ENCODE measurements at places on chromosomes 16 and 17.

- DNase-seq = no peak
Measured at GRCh38 chr17:63445065-63445464, 1.0 kb downstream of the CYB561 start.

DNA sequence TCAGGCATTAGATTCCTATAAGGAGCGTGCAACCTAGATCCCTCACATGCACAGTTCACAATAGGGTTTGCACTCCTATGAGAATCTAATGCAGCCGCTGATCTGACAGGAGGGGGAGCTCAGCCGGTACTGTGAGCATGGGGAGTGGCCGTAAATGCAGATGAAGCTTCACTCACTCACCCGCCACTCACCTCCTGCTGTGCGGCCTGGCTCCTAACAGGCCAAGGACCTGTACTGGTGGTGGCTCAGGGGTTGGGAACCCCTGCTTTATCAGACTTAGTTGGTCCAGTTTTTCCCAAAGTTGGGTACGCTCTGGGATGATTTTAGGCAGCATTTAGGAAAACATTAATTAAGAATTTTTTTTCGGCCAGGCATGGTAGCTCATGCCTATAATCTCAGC is 103.8 kb downstream of the MARF1 start:
- no peak for DNase-seq

- DNase-seq = peak; percentile 62
Measured at GRCh38 chr17:30363715-30364202, 15.0 kb upstream of the CPD start.

DNA sequence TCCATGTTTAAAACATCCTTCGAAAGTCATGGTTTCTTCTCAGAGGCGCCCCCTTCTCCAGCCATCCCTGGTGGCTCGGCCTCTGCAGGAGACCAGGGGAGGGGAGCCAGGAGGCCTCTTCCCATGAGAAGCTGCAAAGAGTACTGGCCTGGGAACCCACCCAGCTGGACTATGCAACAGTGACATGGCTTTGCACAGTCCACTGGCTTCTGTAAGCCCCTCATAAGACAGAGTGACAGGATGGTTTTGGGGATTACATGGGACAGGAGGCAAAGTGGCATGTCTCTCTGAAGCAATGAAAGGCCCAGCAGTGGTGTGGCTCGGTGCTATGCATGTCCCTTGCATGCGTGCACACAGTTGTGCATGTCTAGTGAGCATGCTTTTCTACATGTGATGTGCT is 99.5 kb downstream of the C16orf78 start:
- no peak for DNase-seq

DNA sequence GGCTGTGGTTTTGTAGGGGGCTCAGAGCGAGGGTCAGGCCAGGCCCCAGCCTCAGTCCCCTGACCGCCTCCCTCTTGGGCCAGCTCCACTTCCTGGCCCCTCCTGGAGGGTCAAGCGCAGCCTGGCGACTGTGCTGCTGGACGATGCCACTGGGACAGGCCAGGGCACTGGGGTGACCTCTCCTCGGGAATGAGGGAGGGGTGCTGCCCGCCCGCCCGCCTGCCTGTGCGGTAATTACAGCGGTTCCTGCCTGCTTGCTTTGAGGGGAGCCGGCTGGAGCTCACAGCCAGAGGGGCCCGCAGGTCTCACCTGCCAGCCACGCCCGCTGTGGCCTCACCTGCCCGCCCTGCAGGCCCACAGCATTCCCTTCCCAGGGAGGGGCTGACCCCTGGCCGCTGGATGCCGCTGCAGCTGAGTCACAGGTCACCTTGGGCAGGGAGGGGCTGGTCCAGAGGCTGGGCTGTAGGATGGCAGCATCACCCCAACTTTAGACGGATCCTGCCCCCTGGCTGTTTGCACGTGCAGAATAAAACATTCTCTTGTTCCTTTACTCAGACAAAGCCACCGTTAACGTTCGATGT is 76.7 kb upstream of the CBX4 start:
- no peak for DNase-seq

DNA sequence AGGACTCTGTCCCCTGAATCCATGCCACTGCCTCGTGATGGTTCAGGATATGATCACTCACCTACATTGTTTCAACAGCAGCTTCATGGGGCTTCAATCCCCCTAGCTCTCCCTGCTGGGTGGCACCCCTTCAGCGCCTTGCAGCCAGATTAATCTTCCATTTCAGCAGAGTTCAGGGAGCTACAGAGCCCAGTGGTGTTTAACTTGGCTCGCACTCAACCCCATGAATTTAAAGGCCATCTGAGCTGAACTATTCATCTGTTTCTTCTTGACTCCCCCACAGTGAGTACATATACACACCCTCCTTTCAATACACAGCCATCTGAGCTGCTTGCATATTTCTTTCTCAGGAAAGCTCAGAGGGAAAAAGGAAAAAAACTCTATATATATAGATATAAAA is 202.8 kb upstream of the C16orf82 start:
- no peak for DNase-seq

DNA sequence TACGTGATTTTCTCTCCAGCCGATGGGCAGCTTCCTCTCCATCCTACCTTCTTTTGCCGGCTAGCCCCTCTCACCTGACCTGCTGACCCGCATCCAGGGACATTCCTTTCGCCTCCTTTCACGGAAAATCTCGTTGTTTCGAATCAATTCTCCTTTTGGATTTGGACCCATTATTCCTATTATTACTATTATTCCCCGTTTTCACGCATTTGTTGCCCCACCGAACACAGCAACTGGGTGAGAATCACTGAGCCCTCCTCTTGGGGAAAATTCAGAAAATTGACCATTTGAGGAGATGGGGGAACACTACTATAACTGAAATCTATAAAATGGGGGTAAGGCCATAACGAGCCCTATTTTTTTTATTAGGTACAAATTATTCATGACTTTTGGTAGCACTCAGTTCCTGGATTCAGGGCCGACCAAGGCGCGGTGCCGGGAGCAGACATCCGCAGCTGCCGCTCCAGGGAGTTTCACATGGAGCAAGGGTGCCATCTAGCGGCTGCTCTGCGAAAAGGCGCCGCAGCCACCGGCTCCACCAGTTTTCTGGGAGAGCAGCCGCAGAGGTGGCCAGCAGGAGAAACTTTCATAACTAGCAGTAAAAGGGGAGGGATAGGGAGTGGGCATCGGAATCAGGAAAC is 3.3 kb upstream of the HOXB8 start:
- peak; percentile 60 for DNase-seq

GRCh38 chr16:23027386-23027785 is 121.9 kb downstream of the USP31 start:
- DNase-seq = no peak

- no peak for DNase-seq
Measured at GRCh38 chr17:9890124-9890523, 14.9 kb downstream of the RCVRN start.

DNA sequence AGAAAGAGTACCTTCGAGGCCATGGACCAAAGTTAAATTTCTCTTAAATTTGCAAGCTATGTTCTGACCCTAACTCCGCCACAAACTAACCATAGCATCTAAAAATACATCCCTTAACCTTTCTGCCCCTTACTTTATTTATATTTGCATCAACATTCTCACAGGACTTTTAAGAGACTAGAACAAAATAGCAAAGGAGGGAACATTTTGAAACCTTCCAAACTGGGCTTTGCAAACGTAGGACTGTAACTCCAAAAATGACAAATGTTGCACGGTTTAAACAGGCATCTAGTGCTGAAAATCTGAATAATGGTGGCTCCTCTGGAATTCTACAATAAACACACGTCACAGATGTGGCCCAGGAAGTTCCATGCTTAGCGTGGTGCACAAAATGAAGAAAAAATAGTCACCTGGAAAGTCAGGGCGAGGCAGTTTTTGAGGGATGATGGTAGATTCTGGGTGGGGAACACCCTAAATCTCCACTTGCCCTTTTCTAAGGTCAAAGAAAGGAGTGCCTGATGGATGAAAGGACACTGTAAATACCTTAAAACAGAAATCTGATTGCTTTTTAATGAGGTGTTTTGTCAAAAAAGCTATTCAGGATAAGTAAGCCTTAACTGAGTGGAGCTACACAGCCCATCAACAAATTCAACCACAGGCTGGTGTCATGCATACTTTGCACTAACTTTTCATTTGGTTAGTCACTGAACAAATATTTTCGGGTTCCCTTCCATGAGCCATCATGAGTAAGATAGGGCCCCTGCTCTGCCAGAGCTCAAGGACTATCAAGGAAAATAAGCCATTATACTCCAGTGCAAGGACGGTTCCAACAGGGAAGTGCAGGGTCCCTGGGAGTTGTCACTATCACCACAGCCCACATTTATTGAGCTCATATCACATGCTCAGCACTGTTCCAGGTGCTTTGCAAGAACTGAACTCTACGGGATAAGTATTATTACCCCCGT is 21.2 kb downstream of the ARHGAP17 start:
- no peak for DNase-seq

DNA sequence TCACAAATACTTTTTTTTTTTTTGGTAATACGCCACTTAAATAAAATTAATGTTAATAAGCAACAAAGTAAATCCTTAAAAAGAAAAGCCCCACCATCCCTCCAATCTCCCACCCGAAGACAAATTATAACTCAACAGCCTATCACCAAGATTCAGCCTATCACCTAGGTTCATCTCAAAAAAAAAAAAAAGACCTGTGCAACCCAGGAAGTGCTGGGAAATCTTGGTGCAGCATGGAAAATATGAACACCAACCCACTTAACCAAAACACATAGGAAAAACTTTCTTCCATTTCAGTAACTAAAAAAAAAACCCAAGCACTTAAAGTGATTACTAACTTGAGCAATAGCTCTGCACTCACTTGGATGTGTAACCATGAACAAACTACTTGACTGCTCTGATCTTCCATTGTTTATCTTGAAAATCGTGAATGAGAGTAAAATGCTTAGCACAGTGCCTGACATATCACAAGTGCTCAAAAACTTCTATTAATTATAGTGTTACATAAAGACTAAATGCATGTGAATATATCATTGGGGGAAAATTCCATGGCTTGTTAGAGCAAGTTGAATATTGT is 90.4 kb downstream of the STH start:
- no peak for DNase-seq

GRCh38 chr17:63919311-63919723 is 678 bp upstream of the GH1 start:
- DNase-seq = peak; percentile 50

DNA sequence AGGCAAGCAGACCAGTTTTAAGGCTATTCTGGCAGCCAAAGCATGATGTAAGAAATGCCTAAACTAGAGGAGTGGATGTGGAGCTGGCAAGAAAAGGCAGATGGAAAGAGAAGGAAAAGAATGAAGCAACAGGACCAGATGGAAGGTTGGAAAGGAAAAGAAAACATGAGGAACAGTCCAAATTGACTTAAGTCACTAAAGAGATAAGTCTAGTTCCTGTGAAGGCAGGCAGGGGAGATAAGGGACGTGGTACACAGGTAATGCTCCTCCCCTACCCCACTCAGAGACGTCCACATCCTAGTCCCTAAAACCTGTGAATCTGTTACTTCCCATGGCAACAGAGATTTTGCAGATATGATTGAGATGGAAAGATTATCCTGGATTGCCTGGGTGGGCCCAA is 43.5 kb downstream of the TEX2 start:
- no peak for DNase-seq

DNA sequence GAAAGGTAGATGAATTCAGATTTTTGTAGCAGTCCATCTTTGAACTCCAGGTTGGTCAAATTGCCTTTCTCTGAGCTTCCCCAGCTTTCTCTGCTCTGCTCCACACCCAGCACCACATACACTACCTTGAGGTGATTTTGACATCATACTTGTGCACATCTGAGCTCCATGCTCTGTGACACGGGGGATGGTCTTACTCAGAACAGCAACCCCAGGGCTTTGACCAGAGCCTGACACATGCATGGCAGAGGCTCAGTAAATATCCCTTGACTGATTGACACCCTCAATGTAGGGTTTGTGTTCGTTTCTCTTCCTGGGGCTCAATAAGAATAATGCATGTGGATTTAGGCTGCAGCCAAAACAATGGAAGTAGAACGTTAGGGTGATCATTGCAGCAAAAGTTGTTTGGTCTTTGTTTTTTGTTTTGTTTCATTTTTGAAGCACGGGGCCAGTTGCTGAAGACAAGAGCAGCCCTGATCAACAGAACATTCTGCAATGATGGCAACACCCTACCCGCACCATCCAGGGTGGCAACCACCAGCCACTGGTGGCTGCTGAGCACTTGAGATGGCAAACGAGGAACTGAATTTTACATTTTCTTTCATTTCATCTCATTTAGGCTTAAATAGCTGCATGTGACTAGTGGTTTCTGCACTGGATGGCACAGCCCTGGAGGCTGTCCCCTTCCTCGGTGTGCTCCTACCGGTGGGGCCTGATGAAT is 224.8 kb upstream of the TNRC6C start:
- DNase-seq = no peak

DNA sequence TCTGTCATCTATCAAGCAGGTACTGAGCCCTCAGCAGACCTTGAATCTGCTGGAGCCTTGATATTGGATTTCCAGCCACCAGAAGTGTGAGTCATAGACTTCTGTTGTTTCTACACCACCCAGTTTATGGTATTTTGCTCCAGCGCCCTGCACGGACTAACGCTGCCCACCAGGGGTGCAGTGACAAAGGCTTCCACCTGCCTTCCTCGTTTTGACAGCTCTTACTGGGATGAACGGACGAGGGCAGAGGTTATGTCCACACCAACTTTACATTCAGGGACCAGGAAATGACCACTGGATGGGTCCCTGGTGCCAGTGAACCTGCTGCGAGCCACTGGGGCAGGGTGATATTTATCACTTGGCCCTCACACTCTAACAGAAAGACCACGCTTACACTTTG is 66.6 kb upstream of the CBX4 start:
- DNase-seq = no peak

- no peak for DNase-seq
Measured at GRCh38 chr17:58993311-58993710, 113.4 kb downstream of the TRIM37 start.

DNA sequence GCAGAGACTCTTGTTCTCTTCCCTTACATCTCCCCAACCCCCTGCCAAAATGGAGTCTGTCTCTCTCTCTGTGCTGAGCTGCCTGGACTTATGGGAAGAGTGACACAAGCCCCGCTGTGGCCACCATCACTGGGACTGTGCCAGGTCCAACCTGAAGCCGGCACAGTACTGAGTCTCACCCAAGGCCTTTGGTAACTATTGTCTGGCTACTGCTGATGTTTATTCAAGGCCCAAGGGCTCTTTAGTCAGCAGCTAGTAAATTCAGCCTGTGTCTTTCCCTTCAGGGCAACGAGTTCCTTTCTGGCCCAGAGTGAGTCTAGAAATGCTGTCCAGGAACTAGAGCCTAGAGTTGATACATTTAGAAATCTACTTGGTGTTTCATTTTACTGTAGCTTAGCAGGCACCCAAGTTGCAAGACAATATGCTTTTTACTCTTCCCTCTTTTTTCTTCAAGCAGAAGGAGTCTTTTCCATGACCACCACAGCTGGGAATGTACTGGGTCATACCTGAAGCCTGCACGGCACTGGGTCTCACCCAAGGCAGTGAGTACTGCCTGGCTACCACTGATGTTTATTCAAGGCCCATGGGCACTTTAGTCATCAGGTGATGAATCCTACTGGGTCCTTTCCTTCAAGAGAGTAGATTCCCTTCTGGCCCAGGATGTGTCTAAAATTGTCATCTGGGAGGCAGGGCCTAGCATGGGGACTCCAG is 17.7 kb downstream of the EFCAB5 start:
- DNase-seq = no peak
